ENCODE measurements at places on chromosomes 16 and 17. TPM values are rescaled to one million over a fixed set of nuclear protein-coding genes. Genes with fewer than 3 reads are reported as not detected.

The GP2 gene
- not detected for total RNA-seq

The PRSS27 gene
- total RNA-seq = 1.3 TPM

The TOX3 gene
- not detected for total RNA-seq

GRCh38 chr17:72723711-72724110, 368.8 kb downstream of the SLC39A11 start:
- no peak for DNase-seq

GRCh38 chr17:35373984-35374765, 754 bp upstream of the SLFN11 start:
- peak; percentile 85 for DNase-seq

DNA sequence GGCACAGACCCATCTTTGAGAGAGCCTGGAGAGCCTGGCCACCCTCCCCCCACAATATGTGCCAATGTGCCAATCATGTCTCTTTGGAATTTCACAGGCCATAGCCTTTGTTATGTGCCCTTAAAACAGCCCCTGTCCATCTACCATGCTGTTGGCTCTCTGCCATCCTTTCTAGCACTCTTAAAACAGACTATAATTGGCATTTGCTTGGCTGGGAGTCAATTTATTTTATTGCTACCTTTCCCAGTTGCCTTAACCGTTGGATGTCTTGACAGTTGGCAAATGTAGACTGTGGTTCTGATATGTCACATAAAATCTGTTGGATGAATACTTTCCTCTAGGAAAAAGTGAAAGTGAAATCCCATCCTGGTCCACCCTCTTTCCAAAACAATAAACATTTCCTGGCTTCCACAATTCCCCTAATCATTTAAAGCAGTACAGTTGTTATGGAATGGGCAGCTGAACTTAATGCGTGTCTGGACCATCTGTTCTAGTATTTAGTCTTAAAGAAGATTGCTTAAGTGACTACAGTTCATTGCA, 394.0 kb downstream of the KCNJ2 start:
- DNase-seq = no peak

DNA sequence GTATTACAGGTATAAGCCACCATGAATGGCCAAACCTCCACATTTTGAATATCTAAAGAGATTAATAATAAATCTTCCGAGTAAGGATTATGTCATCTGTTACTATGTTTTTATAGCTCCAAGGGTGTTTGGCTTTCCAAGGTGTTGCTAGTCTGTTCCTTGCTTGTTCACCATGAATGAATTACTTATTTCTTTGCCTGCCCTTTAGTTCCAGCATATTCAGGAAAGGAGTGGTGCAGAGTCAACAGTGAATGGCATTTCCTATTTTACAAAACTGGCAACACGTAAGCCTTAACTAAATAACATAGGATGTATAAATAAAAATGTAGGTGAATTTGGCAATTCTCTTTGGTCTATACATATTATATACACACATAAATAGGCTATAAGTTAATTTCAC, 70.3 kb downstream of the MYO1D start:
- DNase-seq = no peak

All from fibroblast of the aortic adventitia (primary cell).